NCI-H446 (cell line): ENCODE measurements at places on chromosomes 12 and 14.

DNA sequence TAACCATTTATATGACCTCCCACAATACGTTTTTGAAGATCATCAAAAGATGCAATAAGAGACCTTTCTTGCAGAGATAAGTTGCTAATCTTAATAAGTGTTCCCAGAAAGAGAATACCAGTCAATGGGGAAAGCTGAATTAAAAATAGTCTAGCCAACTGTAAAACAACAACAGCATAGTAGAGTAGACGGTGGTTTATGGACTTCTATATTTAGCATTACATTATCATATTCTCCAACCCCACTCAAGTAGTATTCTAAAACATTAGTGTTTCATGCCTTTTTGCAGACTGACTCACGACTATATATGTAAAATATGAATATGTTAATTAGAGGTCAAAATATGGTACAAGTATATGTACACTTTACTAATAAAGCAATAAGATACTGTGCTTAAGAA, 218.9 kb downstream of the MED13L start:
- no peak for DNase-seq

- DNase-seq = no peak
Observed at GRCh38 chr12:55687746-55688145, 20.0 kb downstream of the ITGA7 start.

DNA sequence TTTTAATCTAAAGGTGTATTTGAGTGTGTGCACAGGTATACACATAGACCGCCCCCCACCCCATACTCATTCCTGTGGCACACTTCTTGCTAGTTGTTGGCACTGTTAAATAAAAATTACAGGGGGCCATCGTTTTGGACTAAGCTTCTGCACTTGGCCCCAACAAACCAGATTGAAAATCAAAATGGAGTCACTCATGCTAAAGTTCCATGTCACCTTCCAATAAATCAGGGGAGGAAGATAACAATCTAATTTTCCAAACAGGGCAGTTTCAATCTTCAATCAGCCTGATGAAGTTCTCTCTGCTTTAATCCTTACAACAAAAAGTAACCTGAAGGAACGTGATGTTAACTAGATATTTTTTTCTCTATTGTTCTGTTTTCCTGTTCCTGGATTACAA, 78.2 kb downstream of the RGS6 start:
- no peak for DNase-seq

GRCh38 chr12:76697849-76698248, 66.1 kb upstream of the ZDHHC17 start:
- DNase-seq = no peak

DNA sequence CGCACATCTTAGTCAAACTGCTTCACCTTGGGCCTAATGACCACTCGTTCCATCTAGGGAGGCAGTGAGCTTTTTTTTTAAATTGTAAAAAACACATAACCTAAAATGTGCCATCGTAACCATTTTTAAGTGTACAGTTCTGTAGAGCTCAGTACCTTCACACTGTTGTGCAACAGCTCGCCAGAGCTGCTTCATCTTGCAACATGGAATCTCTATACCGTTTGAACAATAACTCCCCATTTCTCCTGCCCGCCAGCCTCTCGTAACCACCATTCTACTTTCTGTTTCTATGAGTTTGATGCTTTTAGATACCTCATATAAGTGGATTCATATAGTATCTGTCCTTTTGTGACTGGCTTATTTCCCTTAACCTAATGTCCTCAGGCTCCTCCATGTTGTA, 196.2 kb downstream of the CHST11 start:
- DNase-seq = no peak

DNA sequence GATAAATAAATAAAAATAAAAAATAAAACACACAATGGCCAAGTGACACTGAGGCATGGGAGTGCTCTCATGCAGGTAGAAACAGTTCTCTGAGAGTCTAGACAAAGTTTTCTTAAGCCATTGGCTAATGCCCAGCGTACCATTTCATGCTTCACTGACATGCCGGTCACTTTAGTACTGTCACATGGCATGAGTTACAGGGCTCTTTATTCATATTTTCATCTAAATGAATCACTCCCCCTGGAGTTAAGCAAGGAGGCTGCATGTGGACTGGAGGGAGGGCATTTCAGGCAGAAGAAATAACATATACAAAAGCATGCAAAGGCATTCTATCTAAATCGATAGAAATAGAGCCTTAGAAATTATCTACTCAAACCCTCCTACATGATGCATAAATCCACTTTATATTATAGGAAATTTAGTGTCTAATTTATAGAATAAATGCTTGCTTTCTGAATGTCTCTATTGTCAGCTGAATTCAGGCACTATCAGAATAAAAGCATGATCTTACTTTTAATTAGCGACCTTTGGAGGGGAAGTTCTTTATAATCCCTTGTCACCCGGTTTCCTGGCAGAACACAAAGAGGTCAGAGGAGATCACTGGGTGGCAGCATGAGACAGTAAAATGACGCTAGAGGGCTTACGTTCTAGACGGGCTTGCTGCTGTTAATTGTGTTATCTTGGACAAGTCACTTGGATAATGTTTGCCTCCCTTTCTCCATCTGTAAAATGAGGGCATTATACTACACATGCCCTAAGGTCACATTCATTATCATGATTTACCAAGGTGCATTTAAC, 17.5 kb downstream of the DYRK4 start:
- DNase-seq = no peak

GRCh38 chr12:71732357-71732712, 22.3 kb upstream of the RAB21 start:
- no peak for DNase-seq

DNA sequence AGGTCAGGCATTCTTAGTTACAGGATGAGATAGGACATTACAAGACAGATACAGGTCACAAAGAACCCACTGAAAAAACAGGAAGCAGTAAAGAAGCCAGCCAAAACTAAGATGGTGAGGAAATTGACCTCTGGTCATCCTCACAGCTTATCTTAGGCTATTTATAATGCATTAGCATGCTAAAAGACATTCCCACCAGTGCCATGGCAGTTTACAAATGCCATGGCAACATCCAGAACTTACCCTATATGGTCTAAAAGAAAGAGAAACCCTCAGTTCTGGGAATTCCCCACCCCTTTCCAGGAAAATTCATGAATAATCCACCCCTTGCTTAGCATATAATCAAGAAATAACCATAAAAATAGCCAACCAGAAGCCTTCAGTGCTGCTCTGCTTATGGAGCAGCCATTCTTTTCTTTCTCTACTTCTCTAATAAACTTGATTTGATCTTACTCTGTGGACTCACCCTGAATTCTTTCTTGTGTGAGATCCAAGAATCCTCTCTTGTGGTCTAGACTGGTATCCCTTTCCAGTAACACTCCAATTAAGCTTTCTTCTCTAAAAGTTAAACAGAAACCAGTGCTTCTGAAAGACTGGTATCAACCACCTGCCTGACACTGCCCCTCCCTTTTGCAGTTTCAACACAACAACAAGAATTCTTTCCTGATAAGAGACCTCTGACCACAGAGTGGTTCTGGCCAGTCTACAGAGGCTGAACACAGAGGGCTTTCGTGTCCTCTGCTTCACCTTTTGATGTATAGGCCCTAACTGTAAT, 86.9 kb downstream of the BCAT1 start:
- DNase-seq = no peak

DNA sequence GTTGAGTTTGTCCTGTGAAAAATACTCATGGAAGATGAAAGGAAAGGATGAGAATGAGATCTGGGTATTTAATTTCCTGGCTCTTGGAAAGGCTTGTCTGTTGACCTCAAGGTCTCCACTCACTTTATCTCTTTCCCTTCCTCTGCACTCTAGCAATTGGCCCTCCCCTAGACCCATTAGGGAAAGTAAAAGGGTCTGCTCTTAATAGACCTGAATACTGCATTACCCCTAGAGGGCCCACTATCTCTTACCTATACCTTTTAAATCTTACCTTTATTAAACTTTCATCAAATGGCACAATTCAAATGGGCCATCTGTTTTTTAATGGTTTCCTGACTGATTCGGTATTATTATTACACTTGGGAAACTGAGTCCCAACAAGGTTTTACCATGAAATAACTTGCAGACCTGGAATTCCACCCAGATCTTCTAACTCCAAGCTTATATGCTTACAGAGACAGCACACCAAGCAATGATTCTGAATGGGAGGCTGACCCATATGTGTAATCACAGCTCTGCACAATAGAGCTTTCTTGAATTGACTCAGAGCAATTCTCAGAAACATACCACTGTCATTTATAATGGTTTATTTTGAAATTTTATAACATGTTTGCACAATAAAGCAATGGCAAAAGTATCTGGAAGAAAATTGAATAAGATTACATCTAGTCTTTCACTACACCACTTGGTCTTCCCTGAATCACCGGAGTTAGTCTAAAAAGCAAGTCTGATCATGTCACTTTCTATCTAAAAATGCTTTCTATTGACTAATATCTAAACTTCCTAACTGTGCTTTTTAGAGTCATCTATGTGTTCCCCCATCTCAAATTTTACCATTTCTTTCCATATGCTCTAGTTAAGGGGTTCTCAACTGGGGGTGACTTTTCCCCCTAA, 618.5 kb downstream of the NRXN3 start:
- no peak for DNase-seq
